ENCODE measurements at places on chromosomes 3 and 15.

DNA sequence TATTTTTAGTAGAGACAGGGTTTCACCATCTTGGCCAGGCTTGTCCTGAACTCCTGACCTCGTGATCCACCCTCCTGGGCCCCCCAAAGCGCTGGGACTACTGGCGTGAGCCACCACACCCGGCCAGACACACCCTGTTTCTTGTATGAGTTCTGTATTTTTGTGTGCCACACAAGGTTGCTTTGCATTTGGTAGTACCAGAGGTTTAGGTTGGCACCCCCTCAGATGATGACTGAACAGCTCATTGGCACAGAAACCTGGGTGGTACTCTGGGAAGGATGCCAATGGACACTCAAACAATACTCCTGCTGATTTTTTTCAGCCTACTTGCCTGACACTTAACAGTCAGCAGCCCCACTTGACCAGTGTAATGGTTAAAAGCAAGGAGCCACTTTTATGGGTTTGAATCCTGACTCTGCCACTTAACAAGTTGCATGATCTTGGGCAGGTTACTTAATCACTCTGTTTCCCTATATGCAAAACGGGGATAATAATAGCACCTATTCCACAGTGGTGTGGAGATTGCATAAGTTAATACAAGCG lies 39.2 kb upstream of the BCL2A1 start:
- DNase-seq, result no peak

DNA sequence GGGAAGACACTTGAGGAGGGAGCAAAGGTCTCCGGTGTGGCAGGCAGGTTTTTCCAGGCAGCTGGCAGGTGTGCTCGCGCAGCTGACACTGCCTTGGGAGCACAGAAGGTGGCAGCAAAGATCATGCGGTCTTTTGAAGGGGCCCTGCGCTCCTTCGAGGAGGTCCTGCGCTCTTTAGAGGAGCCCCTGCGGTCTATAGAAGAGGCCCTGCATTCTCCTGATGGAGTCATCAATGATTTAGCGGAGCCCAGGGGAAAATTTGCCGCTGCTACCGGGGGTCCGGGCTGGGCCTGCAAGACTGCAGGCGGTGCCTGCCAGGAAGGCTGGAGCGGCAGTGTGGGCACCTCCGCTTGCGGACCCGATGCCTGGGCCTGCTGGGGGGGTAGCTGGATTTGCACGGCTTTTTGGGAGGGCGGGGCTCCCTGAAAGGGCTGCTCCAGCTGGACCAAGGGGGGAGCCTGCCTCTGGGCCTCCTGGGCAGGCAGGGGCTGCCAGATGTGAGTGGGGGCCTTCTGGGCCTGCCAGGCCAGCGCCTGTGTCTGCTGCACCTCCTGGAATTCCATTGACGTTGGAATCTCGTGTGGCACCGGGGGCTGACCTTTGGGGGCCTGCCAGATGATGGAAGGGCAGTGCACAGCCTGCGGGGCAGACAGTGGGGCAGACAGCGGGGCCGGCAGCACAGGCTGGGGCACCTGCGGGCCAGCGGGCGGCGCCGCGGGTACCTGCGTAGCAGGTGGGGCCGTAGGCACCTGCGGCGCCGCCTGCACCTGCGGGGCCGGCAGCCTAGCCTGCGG lies 2.1 kb downstream of the MAGEL2 start:
- peak; percentile 46 for DNase-seq

DNA sequence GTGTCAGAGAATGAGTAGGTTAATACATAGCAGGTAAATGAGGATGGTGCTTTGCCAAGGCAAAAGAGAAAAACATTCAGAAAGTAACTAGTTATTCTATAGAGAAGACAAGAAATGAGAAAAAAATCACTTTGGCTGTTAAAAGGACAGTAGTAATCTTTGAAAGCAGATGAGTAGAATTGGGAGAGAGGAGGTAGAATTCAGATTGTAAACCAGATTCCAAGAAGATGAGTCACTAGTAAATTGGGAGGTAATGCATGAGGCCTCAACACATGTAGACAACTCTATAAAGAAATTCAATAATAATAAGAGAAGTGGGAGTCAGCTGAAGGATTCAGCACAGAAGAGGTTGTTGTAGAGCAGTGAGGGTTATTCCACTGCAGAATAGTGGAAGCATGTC lies 81.4 kb downstream of the MBNL1 start:
- DNase-seq, result no peak

- no peak for DNase-seq
Measured at GRCh38 chr3:36992806-36993325, at the start of gene EPM2AIP1. Gene EPM2AIP1 (minus strand): TSS chr3:36993131. CDS start chr3:36993077, 54 bp downstream.

DNA sequence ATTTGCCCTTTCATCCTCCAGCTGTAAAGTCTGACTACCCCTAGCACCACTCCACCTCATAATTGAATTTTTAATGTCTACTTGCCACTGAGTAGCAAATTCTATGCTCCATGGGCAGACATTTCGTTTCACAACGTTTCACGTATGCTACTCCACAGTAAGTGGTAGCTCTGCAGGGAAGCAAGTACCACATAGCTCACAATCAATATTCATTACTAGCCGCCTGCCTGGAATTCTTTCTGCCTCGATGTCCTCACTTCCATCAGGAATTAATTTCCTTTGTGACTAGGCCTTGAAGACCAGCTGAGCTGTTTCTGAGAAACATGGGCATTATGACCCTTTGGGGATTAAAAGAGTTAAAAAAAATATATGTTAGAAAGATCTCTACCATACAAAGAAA lies 15.3 kb downstream of the NPTN start:
- DNase-seq, result no peak

GRCh38 chr15:31390029-31390428 lies 63.4 kb downstream of the KLF13 start:
- no peak for DNase-seq

DNA sequence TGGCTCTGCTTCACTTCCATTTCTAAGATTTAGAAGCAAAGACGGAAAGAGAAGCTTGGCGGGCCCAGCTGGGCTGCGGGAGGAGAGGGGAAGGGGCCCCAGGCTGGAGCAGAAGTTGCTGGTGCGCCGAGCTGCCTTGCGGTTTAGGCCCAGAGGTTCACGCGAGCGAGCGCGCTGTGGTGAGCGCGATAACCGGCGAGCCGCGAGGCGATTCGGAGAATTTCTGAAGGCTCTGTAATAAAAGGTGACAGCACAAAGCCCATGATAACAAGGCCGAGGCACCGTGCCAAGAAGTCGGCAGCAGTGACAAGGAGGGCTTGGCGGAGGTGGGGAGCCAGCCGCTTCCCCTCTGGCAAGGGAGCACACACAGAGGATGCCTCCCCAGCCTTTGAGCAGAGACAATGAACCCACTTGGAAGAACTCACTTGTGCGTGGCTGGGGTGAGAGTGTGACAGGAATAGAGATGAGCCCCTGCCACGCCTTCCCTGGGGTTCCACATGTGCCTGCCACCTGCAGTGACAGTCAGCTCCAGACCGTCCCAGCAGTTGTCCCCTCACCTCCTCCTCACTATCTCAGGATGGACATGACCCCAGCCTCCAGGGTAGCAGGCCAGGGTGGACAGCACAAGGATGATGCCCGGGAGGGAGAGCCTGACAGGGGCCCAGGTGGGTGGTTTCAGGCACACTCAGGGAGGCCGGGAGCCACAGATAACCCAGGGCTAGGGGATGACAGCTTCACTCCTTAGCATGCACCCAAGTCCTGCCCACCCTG lies 315.2 kb downstream of the UACA start:
- DNase-seq, result no peak

DNA sequence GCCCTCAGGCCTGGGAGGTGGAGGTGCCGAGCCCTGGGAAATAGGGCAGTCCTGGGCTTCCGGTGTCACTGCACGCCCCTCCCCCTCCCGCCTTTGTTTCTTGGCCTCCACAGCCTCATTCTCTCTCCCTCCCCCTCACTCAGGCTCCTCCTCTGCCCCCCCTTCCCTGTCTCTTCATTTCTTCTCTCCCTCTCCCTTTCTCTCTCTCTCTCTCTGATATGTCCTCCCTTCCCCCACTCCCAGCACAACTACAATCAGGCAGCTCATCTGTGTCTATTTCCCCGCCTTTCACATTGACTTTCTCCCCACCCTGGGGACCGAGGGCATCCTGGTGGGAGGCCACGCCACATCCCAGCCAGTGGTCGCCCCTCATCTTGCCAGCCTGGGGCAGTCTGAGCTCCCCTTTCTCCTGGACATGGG lies 40.2 kb downstream of the IDH2 start:
- peak; percentile 97 for DNase-seq

- DNase-seq, result peak; percentile 16
Measured at GRCh38 chr15:73800662-73801345, 47.7 kb upstream of the INSYN1 start.

DNA sequence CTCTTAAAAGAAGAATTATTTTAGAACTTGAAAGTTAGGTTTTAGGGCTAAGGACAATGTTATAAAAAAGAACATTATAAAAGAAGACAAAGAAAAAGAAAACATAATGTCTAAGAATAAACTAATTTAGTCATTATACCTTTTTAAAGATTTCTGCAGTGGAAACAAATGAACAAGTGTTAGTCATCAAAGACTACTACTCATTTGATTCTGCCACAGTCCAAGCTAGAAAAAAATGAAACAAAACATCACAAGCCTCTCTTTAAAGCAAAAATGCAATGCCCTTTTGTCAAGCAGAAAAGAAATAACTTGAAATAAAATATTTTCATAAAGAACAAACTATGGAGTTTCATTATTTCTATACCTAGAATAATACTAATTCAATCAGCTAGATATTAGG lies 102.0 kb downstream of the TBC1D5 start:
- no peak for DNase-seq

DNA sequence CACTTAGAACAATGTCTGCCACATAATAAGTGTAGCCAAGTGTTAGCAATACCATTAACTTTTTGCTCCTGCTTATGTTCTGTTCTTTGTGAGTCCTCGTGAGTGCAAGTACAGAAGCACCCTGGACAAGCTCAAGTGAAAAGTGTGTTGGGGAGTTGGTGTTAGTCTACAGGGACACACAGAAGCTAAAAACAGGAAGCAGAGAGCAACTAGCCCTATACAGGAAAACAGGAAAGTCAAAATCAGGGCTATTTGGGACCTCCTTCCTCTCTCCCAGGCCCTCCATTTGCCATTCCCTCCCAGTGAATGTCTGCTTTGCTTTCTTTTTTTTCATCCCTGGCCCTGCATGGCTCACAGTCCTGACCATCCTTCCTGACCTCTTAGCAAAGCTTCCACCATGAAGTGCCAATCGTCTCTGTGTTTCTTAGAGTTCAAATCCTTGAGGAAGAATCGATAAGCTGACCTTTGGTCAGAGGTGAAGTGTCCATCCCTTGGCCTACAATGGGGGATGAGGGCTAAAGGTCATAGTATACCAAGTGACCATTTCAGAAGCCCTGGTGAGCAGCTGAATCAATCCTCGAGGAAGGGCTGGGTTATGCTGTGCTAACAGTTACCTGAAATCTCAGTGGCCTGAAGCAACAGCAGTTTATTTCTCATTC lies 328.2 kb downstream of the SHQ1 start:
- DNase-seq, result no peak

GRCh38 chr15:99312228-99312627 lies 60.9 kb downstream of the LRRC28 start:
- DNase-seq, result no peak

- DNase-seq, result peak; percentile 66
Measured at GRCh38 chr3:184561913-184562877, 610 bp downstream of the EPHB3 start.

DNA sequence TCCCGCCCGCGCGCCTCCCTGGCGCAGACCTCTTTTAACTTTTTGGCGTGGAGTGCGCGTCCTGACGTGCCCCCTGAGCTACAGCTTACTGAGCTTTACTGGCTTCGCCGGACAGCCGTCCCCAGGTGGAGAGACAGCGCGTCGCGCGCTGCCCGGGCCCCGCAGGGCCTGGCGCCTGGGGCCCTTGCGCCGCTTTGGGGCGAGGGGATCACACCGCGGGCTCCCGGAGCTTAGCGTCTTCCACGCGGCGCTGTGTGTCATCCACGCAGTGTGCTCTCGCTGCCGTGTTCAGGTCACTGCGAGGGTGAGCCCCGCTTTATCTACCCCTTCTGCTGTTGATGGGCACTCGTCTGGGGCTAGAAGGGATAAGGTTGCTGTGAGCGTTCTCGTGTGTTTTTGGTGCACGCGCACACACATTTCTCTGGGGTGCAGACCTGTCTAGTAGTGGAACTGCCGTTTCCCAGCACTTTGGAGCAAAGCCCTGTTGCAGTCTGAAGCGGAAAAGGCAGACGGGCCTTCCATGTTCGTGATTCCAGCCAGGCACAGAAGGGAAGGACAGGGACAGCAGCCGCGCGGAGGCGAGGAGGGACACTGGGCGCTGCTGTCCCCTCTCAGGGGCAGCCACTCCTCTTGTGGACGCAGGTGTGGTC lies 33.1 kb upstream of the ALDH1L1 start:
- DNase-seq, result peak; percentile 51

DNA sequence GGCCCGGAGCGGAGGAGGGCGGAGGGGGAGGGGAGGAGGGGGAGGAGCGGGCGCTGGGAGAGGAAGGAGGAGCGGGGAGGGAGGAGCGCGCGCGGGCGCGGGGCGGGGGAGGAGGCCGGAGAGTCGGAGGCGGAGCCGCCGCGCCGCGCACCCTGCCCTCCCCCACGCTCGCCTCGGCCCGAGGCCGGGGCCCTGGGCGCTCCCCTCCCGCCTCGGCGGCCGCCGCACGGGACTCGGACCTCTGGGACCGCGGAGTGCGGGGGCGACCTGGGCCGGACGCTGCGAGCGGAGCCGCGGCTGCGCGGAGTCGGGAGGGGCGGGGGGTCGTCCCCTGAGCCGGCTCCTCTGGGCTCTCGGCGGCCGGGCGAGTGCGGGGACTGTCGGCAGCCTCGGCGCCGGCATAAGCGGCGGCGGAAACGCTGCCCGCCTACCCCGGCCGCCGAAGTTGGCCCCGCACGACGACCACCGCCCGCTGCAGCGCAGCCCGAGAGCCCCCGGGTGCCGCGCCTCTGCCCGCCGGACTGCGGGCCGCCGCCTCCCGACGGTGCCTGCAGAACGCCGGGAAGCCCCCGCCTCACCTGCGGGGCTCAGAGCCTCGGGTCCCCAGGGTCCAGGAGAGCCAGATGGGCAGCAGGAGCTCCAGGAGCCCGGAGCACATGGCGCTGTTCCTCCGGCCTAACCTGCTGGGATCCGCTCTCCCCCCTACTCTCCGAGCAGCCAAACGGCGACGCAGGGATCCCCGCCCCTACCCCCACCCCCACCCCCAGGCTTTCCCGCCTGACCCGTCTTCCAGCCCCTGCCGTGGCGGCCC lies 406 bp upstream of the GABRB3 start:
- DNase-seq, result no peak

DNA sequence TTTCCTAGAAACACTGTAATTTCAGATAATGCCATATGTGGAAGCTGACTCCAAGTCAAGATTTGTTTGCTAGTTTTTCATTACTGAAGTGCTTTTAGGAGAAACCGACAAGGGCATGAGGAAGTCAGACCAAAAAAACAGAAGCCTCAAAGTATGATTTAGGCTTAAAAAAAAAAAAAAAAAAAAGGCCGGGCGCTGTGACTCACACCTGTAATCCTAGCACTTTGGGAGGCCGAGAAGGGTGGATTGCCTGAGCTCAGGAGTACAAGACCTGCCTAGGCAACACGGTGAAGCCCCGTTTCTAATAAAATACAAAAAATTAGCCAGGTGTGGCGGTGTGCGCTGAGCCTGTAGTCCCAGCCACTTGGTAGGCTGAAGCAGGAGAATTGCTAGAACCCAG lies 11.6 kb downstream of the RPL15 start:
- peak; percentile 56 for DNase-seq

GRCh38 chr15:35886765-35887164 lies 340.8 kb upstream of the DPH6 start:
- no peak for DNase-seq

GRCh38 chr3:172726380-172726779 lies 15.5 kb upstream of the NCEH1 start:
- no peak for DNase-seq

All from DMS53 (cell line).